ENCODE measurements at places on chromosomes 6 and 20.

- DNase-seq = no peak
- peak overlapping the region; percentile 2 for H3K27ac ChIP-seq
- peaks cover 44% of the 10 kb centered on the region for H3K4me1 ChIP-seq
- H3K4me3 ChIP-seq = no peak overlapping the region
- H3K36me3 ChIP-seq = no peaks in the 10 kb centered on the region
- no peaks in the 10 kb centered on the region for H3K27me3 ChIP-seq
Observed at GRCh38 chr20:48682529-48683363, 145.1 kb downstream of the PREX1 start.

DNA sequence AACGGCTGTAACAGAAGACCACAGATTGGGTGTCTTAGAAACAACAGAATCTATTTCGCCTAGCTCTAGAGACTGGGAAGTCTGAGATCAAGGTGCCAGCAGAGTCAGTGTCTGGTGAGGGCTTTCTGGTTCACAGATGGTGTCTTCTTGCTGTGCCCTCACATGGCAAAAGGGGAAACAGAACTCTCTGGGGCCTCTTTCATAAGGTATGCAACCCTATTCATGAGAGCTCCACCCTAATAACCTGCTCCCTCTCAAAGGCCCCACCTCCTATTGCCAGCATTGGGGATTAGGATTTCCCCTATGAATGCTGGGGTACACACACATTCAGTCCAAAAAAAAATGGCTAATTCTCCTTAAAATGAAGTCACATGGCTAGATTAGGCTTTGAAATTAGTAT lies 10.0 kb downstream of the TXNDC5 start:
- no peak overlapping the region for H3K4me3 ChIP-seq
- H3K36me3 ChIP-seq = peaks cover 63% of the 10 kb centered on the region
- no peaks in the 10 kb centered on the region for H3K27me3 ChIP-seq
- no peaks in the 10 kb centered on the region for H3K4me1 ChIP-seq

DNA sequence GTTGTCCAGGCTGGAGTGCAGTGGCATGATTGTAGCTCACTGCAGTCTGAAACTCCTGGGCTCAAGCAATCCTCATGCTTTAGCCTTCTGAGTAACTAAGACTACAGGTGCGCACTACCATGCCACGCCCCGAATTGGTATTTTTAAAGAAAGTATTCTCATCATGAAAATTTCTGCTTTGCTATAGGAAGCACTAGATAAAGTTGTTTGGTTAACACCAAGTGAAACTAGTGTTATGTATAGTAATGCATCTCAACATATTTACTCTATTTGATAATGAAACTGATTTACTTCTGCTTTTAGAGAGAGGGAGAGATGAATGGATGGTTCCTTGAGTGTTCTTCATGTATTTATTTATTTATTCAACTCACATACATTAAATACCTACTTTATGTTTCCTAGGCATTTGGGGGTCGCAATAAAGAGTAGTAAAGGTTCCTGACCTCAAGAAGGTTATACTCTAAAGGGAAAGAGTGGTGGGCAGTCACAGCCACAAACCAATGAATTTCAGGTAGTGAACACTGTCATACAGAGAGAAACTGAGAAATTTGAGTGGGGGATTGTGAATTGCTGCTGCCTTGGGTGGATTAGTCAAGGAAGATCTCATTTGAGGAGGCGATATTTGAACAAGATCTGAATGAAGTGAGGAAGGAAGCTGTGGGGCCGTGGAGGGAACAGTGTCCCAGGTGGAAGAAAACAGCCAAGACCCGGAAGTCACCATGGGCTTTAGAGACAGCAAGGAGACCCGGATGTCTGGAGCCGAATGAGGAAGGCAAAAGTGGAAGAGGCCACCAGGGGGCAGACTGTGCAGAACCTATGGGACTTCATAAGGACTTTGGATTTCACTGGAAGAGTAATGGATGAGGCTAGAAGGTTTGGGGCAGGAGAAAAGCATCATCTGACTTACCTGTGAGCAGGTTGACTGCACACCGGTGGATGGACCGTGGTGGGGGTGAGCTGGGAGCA lies 185.6 kb downstream of the TSHZ2 start:
- H3K27ac ChIP-seq = no peak overlapping the region
- no peak overlapping the region for H3K4me3 ChIP-seq
- DNase-seq = no peak
- no peaks in the 10 kb centered on the region for H3K36me3 ChIP-seq
- peaks cover 11% of the 10 kb centered on the region for H3K4me1 ChIP-seq
- no peaks in the 10 kb centered on the region for H3K27me3 ChIP-seq

- DNase-seq = no peak
- H3K27me3 ChIP-seq = no peaks in the 10 kb centered on the region
- peaks cover 19% of the 10 kb centered on the region for H3K4me1 ChIP-seq
- H3K27ac ChIP-seq = no peak overlapping the region
- no peak overlapping the region for H3K4me3 ChIP-seq
Observed at GRCh38 chr6:142523515-142524375, 221.9 kb downstream of the ADGRG6 start.

GRCh38 chr6:64955435-64955848 lies 751.6 kb downstream of the EYS start:
- H3K27ac ChIP-seq = no peak overlapping the region
- no peak for DNase-seq
- H3K36me3 ChIP-seq = no peaks in the 10 kb centered on the region
- no peaks in the 10 kb centered on the region for H3K4me1 ChIP-seq

GRCh38 chr20:17533396-17533795 lies 2.2 kb upstream of the BFSP1 start:
- H3K4me1 ChIP-seq = peaks cover 24% of the 10 kb centered on the region
- no peak overlapping the region for H3K4me3 ChIP-seq
- no peaks in the 10 kb centered on the region for H3K27me3 ChIP-seq

DNA sequence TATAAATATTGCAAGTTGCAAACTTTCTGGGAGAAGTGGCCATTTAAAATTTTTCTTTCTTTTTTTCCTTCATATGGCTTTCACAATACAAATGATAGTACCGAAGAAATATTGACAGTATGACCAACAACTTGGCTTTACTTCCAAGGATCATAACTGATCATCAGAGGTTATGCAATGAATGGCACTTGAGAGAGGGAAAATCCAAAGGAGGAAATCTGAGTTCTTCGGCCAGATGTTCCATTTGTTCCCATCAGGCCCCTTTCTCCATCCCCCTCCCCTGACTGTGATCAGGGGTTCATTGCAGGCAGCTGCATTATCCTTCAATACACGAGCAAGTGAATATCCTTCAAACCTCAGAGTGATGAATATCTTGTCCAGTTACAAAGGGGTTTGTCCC lies 130.0 kb upstream of the UST start:
- no peak overlapping the region for H3K4me3 ChIP-seq
- no peaks in the 10 kb centered on the region for H3K27me3 ChIP-seq
- no peaks in the 10 kb centered on the region for H3K36me3 ChIP-seq
- no peak overlapping the region for H3K27ac ChIP-seq

DNA sequence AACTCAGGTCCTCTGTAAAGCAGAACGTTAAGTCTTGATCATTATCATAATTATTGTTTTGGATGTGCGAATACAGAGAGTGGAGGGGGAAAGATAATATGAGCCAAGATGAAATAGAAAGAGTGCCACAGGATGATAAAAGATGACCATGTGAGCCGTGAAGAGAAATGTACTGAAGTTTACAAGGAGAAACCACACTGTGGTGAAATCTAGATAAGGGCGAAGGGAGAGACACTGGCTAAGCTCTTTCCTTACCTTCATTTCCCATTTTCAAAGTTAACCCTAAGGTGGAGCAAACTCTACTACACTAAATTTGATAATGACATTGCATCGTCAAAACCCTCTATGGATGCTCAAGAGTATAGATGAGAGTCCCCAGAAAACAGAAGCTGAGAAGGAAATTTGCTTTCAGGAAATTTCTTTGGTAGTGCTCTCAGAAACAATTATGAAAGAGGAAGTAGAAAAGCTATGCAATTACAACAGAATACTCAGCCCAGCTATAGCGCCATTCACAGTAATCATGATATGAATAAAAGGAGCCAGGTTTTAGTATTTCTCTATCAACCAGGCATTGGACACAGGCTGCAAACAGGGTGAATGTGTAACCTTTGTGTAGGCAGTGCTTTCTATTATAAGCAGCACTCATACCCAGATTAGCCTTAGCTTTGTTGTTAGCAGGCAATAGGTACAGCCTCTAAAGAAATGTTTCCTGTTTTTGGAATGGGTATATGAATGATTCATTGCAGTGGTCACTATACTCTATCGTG lies 1080.7 kb downstream of the GRIK2 start:
- H3K36me3 ChIP-seq = no peaks in the 10 kb centered on the region
- H3K4me3 ChIP-seq = no peak overlapping the region
- no peaks in the 10 kb centered on the region for H3K4me1 ChIP-seq
- no peaks in the 10 kb centered on the region for H3K27me3 ChIP-seq
- H3K27ac ChIP-seq = no peak overlapping the region

Data from vagina (tissue), 2 donors.